Astrocyte (in vitro differentiated cells and primary cell): ENCODE measurements at places on chromosomes 13 and 19. TPM values are rescaled to one million over a fixed set of nuclear protein-coding genes. Genes with fewer than 3 reads are reported as not detected.
A peak's percentile ranks its signal among the peaks of the same experiment; 100 is the strongest.

Gene NTF4
- 7.2 and 7.3 TPM in 2 replicates for total RNA-seq

Gene RPS15
- total RNA-seq: 973 and 1,045 TPM in 2 replicates

Gene PSG7
- not detected in 2 replicates for total RNA-seq

Gene ASF1B
- 1.1 and 1.9 TPM in 2 replicates for total RNA-seq

Gene CAPN12
- 4.6 and 6.0 TPM in 2 replicates for total RNA-seq

Gene SIAH3
- total RNA-seq: 0.07 TPM in 1 of 2 replicates, not detected in the other

Gene PDX1
- not detected in 2 replicates for total RNA-seq

Gene ZNF568
- 5.5 and 5.9 TPM in 2 replicates for total RNA-seq

Gene FUT6
- 0.09 TPM in 1 of 2 replicates, not detected in the other for total RNA-seq

Gene TSSK6
- 1.8 TPM in 2 replicates for total RNA-seq

Gene OR7A5
- total RNA-seq: not detected in 2 replicates

Gene S1PR4
- total RNA-seq: not detected in 2 replicates

Gene KLK4
- not detected in 2 replicates for total RNA-seq

Gene OLFM2
- 71.3 and 97.4 TPM in 2 replicates for total RNA-seq

Gene C19orf47
- 18.2 and 20.6 TPM in 2 replicates for total RNA-seq

Gene CERS1
- total RNA-seq: 4.9 and 6.8 TPM in 2 replicates

GRCh38 chr13:77502104-77502720, 33.3 kb upstream of the SCEL start:
- DNase-seq: no peak

DNA sequence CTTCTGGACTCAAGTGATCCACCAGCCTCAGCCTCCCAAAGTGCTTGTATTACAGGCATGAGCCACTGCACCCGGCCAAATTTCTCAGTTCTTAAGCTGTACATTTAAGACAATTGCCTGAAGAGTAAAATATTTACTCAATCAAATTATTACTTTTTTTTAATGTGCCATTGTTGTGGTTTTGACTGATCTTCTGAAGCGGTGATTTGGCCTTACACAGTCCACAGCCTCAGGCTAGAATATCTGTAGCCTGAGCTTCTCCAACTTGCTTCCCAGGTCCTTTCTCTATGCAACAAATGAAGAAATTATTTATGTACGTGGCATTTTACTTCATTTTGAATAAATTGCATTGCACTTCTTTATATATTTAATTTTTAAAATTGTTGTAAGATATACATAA, 281.3 kb downstream of the KLF5 start:
- no peak for DNase-seq

DNA sequence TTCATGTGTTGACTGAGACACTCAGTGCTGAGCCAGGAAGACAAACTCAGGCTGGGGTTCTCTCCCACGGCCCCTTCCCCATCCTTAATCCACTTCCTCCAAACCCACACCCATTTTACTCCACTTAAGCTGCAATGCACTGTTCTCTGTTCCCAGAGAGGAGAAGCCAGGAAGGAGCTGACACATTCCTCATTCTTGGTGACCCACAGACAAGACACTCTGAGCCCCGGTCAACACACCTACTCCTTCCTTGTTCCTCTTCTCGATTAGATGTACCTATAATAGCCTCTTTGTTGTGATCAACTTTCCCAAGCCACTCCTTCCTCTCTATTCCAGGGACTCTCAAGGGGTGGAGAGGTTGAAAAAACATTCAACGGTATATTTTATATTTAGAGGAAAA, 47.1 kb downstream of the INSR start:
- DNase-seq: no peak

DNA sequence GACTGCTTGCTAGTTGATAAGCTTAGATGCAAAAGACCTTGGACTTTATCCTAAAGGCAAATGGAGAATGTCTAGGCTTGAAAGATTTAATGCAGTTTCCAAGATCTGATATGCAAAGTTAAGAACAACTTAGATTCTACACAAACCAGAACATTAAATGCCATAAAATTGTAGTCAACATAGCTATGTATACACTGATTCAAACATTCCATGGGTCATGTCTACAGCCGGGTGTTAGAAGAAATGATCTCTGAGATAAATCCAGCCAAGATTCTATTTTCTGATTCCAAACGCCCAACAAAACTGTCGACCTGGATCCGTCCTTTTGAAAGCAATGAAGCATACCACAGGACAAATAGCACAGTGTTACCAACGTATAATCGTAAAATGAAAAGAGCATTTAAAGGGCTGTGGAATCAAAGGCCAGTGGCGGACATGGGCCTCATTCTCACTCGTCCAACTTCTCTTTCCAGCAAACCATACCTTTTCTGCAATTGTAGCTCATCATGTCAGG, 52.7 kb downstream of the KCTD12 start:
- DNase-seq: no peak

DNA sequence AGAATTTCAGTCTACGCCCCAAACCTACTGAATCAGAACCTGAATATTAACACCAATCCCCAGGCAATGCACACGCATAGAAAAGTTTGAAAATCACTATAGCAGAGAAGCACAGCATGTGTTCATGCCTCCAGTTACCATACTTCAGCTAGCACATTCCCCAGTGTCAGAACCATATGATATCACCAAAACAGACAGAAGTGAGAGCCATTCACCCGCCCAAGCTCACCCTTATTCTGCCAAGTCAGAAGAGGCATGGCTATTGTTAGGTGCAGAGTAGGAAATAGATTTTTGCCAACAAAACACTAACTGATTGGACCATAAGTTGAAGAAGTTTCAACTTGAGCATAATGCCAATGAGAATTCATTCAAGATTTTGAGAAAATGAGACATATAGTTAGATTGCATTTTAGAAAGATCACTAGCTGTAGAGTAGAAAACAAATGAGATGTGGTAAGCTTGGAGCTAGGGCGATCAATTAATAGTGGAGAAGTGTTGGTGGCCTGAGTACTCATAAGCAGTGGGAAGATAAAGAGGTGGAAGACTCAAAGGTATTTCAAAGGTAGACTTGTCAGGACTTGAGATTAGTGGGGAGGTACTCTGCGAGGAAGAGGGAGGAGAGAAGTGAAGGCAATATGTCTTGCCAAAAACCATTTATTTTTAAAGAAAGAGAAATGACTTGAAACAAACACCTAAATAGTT, 492.4 kb downstream of the SUCLA2 start:
- no peak for DNase-seq

DNA sequence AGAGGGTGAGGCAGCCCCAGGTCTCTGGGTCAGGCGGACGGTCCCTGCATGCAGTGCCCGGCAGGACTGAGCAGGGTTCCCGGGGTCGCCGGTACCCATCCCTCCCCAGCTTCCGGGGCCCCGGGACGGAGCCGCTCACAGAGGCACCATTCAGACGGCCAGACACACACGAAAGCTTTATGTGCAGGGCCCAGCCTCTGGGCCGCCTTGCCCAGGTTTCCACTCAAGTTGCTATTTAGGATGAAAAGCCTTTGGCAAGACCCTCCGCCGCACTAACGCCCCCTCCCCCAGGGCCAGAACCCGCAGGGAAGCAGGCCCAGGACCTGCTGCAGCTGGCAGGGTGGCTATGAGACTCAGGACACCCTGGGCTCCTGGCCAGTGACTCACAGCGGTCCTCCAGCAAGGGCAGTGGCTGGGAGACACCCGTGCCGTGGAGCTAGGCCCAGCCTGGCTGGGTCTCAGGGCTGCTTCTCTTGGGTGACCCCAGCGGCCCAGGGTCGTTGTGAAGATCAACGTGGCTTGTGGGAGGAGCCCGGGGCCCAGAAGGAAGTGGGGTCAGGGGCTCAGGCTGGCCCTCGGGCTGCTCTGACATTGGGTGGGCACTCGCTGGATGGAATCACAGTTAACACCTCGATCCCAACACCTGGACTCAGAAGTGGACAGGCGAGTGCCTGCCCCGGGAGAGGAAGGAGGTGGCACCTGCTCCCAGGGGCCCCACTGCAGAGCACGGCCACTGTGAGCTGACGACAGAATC, 4.8 kb downstream of the C19orf25 start:
- peak; percentile 47 for DNase-seq

GRCh38 chr19:16337809-16338469, 13.3 kb downstream of the KLF2 start:
- DNase-seq: no peak

- DNase-seq: no peak
Observed at GRCh38 chr19:30118760-30119159, 176.7 kb downstream of the URI1 start.

- peak; percentile 93 for DNase-seq
Observed at GRCh38 chr13:80037505-80037888, 303.4 kb downstream of the SPRY2 start.

- no peak for DNase-seq
Observed at GRCh38 chr13:92461831-92462230, 764.8 kb upstream of the GPC6 start.

- DNase-seq: peak; percentile 15
Observed at GRCh38 chr19:33235269-33235995, 9.8 kb upstream of the SLC7A10 start.

DNA sequence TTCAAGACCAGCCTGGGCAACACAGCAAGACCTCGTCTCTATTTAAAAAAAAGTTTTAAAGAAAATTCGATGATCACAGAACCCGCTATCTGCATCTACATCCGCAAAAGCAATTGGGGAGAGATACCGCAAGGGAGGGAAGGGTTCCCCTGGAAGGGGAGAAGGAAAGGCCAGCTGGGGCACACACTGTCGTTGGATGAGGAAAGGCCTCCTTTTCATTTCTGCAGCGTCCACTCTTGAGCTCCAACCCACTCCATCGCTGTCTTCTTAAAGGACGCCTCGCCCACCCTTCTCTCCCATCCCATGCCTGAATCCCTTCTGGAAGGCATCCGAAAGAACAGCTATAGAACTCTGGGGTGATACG, 3.2 kb upstream of the PRKCG start:
- DNase-seq: no peak

DNA sequence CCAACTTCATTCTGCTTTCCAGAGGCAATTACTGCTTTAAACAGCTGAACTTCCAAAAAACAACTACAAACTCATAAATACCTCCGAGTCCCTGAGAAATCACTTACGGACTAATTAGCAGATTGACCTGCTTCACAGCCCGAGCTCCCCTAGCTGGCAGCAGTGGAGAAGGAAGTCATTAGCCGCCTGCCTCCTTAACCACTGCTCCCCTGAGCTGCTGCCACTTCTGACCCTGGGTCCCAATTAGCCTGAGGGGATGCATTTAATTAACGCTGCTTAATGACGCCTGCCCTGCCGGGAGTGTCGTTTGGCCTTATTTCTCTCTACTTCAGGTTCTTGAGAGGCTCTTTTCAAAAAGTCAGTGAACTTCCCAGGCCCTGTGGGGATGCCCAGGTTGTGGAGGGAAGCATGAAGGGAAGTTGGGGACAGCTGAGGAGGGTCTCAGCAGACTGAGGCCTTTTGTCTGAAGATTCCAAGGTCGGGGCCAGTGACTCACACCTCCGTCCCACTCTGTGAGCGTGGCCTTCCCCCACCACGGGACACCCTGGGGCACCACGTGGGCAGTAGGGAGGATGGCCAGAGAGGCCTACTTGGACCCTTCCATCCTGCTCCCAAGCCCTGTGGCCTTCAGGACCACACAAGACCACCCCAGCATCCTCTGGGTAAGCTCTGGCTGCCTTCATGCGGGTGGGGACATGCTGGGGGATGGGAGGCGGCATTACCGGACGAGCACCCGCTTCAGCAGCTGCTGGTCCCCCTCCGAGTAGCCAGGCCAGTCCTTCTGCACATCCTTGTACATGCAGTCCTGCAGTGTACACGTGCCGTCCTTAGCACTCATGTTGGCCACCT, 19.8 kb upstream of the ISYNA1 start:
- no peak for DNase-seq

DNA sequence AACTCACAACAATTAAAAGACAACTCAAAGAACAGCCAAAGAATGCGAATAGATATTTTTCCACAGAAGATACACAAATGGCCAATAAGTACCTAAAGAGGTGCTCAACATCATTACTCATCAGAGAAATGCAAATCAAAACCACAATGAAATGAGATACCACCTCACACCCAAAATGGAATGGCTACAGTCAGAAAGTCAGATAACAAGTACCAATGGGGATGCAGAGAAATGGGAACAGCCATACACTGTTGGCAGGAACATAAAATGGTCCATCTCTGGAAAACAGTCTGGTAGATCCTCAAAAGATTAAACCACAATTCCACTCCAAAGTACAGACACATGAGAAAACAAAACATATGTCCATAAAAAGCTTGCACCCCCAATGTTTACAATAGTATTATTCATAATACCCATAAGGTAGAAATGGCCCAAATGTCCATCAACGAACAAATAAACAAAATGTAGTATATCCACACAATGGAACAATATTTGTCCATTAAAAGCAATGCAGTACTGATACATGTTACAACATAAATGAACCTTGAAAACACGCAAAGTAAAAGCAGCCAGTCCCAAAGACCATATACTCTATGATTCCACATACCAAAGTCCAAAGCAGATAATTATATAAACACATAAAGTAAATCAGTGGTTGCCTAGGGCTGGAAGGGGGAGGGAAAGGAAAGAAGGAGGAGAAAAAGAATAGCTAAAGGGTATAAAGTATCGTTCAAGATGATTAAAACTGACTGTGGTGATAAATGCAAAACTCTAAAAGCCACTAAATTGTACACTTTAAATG, 19.6 kb downstream of the USP12 start:
- DNase-seq: peak; percentile 71

GRCh38 chr19:55484593-55485438, at the start of gene NAT14:
NAT14 (plus strand) TSS chr19:55485188; CDS start chr19:55485709, 521 bp downstream.
- DNase-seq: no peak

DNA sequence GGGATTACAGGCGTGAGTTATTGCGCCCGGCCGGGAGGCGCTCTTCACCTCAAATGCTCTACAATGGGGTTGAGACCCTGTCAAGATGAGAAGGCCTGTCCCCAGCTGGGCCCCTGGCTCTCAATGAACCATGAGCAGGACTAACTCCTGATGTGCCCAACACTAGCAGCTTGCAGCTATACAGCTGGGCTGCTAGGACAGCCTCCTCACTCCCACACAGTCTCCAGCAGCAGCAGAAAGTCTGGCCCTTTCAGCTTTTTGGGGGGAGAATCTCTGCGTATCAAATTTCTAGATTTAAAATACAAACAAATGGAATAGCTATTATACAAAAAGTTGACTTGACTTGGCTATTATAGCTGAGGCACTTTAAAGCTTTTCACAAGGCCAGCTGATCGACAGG, 30.2 kb downstream of the TMTC4 start:
- DNase-seq: no peak

GRCh38 chr19:51607077-51607476, 23.1 kb downstream of the SIGLEC5 start:
- no peak for DNase-seq
